ENCODE measurements at places on chromosomes 3 and 15. TPM values are rescaled to one million over a fixed set of nuclear protein-coding genes. Genes with fewer than 3 reads are reported as not detected.

The GOLGA8F gene
- not detected for total RNA-seq

The GABRG3 gene
- not detected for total RNA-seq

The C3orf49 gene
- not detected for total RNA-seq

The SHC4 gene
- 1.8 TPM for total RNA-seq

The ATP10A gene
- total RNA-seq, result 2.4 TPM

The LMOD3 gene
- 52.8 TPM for total RNA-seq

DNA sequence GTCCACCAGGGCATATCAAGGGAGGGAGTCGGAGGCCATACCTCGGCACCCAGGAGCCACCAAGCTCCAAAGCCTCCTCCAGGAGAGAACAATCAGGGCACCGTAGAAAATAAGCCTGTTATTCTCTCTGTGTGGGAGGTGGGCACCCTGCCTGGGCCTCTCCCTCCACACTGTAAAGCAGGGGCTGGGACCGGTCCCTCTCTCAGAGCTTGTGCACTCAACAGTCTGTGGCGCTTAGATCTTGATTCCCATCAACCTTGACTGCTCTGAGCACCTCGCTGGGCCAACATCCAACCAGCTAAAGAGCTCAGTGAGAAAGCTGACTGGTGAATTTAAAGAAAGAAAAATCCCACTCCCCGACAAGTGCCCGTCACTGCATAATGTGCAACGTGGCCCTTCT, 53.0 kb downstream of the PCSK6 start:
- no peak for DNase-seq

- no peak for DNase-seq
Observed at GRCh38 chr3:63595221-63595620, 57.3 kb upstream of the SNTN start.

GRCh38 chr3:69004138-69004537, 9.3 kb downstream of the EOGT start:
- DNase-seq, result no peak

- DNase-seq, result no peak
Observed at GRCh38 chr3:139128803-139129202, 84.1 kb upstream of the PRR23C start.

DNA sequence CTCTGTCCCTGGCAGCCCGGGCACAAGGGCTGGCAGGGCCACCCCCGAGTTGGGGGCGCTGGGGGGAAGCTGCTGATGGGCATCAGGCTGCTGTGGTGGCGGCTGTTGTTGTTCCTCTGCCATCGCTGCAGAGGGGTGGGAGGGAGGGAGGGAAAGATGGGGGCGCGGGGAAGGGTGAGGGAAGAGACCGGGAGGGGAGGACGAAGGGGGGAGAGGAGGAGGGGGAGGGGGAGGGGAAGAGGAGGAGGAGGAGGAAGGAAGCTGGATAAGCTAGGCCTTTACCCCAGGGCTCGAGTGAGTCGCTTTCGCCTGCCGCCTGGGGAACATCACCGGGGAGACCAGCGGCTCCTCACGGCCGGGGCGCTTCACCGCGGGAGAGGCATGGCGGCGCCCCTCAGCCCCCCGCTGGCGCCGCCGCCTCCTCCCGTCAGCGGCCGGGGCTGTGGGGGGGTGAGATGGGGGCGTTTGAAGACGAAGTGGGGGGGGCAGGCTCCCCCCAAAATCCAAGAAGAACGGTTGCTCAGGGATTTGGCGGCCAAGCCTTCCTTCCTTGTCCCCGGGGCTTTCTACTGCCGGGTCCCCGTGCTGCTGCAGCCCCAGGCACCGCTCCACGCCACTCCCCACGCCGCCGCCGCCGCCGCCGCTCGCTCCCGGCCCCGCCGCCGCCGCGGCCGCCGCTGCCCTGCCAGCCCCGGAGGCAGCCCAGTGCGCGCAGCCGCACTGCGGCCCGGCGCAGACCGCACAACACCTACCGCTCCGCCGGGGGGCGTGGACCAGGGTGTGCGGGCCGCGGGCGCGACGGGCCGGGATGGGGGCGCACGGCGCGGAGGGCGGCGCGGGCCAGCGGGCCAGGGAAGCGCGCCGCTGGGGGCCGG, at the start of gene RFX7:
TSS of gene RFX7 (minus strand) at position 717 of the 875 bp plus-strand sequence. CDS start at position 123, 594 bp downstream.
- DNase-seq, result peak; percentile 83

DNA sequence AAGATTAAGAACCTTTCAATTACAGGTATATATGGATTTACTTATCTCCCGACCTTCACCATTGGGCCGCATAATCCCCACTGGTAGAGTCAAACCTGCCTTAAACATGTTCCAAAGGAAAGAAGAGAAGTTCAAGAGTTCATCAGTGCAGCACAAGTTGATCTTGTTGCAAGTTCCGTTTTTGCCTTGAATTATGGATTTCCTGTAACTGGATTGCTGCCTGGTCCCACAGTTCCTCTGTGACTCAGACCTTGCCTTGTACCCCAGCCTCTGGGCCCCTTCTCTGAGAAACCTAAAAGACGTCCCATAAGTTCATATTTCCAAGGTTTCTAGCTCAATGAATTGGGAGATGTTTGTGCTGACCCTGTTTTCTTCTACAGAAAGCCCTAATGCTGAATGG, 112.5 kb upstream of the THBS1 start:
- DNase-seq, result no peak

- DNase-seq, result peak; percentile 55
Observed at GRCh38 chr15:80970018-80970657, 19.5 kb downstream of the MESD start.

- DNase-seq, result no peak
Observed at GRCh38 chr3:5086708-5087107, 35.4 kb upstream of the ARL8B start.

- no peak for DNase-seq
Observed at GRCh38 chr3:150480877-150481276, 65.4 kb downstream of the SERP1 start.

GRCh38 chr3:61637088-61638051, 76.0 kb downstream of the PTPRG start:
- DNase-seq, result peak; percentile 39

- no peak for DNase-seq
Observed at GRCh38 chr3:35932995-35933394, 293.7 kb downstream of the ARPP21 start.

- no peak for DNase-seq
Observed at GRCh38 chr3:124986192-124987143, 51.9 kb upstream of the MUC13 start.

All from left cardiac atrium (tissue), 4 donors.